Stimulated activated CD8-positive, alpha-beta memory T cell treated with anti-CD3 and anti-CD28 coated beads, Interleukin-4, amount 100 ng/mL, for 24 hours (primary cell): ENCODE measurements at places on chromosomes 4 and X.

GRCh38 chr4:128844931-128845330 lies 35.4 kb downstream of the JADE1 start:
- DNase-seq: no peak

DNA sequence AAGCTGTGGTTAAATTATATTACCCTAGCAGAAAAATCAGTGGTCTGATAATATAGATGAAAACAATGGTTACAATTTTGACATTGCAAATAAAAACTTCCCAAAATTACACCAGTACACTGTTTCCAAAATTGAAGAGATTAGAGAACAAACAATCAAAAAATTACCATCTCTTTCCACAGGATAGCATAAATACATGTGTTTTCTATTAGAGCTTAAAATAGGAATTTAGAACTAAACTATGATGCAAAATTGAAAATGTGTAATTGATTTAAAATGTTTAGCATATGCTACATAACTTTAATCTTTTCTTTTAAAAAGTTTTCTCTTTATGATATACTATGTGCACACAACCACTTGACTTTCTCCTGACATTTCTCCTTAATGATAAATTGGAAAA lies 6.7 kb downstream of the EDNRA start:
- DNase-seq: no peak

DNA sequence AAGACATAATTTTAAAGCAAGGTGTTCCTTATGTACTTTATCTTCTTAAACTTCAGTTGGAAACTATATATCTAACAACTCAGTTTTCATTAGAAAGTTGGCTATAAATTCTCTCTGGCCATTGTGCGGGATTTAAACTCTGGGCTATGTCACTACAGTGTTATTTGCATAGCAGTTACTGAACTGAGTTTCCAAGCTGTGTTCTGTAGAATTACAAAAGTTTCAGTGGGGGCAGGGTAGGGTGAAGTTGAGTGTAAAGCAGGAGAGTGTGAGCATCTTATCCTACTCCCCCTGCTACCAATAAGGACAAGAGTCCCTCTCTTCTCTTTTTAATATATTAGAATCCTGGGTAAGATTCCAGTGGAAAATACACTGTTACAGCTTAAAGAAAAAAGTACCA lies 254.5 kb upstream of the SLITRK2 start:
- DNase-seq: no peak

DNA sequence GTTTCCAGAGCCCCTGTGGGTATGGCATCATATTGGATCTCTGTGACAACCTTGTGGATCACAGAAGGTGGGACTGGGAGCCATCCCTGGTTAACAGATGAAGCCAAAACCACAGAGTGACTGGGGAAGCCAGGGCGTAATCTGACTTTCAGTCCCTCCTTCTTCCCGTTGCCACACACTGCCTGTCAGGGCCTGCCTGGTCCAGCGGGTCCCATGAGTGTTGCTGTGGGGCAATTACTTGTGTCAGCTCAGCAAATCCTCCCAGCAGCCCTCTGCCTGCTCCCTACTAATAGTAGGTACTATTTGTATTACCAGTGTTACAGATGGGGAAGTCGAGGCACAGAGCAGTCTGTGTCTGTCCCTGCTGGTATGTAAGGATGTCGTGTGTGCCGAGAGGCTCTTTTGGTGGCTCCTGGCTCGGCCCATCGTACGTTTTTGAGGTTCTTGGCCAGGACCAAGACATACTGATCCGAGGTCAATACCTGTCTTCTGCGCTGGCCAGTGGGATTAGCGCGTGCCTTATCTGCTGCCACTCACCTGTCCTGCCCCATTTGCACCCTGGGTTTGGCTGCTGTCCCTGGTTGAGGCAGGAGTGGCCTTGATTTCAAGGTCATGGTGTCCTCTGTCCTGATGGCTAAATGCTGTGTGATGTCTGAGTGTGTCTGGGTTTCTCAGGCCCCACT lies 5.7 kb downstream of the NSG1 start:
- no peak for DNase-seq

- DNase-seq: no peak
Observed at GRCh38 chr4:5906191-5906590, 13.3 kb upstream of the CRMP1 start.

- DNase-seq: no peak
Observed at GRCh38 chr4:87857789-87858188, 25.0 kb downstream of the MEPE start.

DNA sequence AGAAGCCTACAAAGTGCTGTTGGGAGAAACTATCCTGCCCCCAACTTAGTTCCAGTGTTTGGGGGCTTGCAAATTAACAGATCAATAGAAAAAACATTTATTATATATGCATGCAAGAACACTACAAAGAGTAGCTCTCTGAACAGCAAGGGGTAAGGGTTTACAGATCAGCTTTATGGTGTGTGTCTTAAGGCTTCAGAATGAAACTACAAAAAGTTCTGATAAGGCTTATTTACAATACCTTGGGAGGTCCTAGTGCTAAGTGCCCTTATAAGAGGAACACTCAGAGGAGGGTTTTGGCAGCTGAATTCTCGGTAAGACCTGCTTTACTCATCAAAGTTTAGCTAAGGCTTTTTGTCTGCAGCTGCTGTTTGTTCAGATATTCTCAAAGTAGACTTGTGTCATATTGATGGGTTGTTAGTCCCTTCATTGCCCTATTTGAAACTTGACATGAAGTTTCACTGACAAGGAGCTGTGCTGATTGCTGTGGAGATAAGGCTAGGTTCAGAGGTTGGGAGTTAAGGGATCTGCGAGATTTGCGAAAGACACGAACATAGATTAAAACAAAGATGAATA lies 7.7 kb downstream of the ERVMER34-1 start:
- no peak for DNase-seq

GRCh38 chr4:534101-534575 lies 35.1 kb downstream of the PIGG start:
- no peak for DNase-seq

GRCh38 chrX:13074297-13075262 lies 30.2 kb upstream of the FAM9C start:
- no peak for DNase-seq

GRCh38 chrX:2508648-2509335 lies 8.0 kb upstream of the DHRSX start:
- DNase-seq: no peak

DNA sequence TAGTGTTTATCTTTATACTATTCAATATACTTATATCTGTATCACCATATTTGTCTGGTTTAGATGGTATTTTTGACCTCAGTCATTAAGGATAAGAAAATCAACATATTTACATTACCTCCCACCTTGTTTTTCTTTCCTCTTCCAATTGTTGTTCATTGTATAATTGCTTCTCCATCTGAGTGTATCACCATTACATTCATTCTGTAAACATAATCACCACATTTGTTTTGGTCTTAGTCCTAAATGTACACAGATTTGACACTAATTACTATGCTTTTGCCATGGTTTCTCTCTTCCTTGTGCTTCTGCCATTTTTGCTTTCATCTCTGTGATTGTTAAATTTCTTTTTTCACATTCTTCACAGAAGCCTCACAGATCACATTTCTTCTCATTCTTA lies 12.7 kb downstream of the ARMCX6 start:
- no peak for DNase-seq

- no peak for DNase-seq
Observed at GRCh38 chrX:28329156-28329555, 258.1 kb upstream of the IL1RAPL1 start.

DNA sequence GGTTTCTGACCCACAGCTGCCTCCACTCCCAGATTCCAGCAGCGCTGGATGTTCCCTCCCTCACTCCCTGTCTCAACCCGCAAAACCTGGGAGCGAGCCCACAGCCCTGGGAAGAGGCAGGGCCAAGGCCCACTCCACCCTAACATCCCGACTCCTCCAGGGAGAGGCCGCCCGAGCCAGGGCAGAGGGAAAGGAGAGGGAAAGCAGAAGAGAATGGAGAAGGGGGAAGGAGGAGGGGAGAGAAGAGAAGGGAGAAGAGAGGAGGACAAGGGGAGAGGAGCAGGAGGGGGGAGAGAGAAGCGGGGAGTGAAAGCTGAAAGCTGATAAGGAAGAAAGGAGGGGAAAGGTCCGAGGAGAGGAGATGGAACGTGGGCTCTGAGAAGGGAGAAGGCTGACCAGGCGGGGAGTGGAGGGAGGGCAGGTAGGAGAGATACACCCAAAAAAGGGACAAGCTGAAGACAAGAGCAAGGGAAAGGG lies 120.2 kb upstream of the PJA1 start:
- DNase-seq: no peak

DNA sequence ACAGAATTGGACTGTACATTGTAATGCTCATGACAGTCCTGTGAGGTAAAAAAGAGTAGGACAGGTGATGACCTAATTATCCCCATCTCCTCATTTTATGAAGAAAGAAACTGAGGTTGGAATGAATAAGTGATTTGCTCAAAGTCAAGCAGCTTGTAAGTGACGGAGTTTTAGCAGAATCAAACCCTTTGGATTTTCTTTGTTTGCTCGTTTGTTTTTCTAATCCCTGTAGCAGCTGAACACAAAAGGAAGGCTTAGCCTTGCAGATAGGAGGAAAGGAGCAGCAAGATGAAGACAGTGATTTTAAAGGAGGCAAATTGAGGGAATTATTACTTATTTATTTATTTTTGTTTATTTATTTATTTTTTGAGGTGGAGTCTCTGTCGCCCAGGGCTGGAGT lies 528.4 kb upstream of the AMOT start:
- DNase-seq: no peak

- no peak for DNase-seq
Observed at GRCh38 chr4:70277121-70277520, 34.7 kb downstream of the CSN3 start.

DNA sequence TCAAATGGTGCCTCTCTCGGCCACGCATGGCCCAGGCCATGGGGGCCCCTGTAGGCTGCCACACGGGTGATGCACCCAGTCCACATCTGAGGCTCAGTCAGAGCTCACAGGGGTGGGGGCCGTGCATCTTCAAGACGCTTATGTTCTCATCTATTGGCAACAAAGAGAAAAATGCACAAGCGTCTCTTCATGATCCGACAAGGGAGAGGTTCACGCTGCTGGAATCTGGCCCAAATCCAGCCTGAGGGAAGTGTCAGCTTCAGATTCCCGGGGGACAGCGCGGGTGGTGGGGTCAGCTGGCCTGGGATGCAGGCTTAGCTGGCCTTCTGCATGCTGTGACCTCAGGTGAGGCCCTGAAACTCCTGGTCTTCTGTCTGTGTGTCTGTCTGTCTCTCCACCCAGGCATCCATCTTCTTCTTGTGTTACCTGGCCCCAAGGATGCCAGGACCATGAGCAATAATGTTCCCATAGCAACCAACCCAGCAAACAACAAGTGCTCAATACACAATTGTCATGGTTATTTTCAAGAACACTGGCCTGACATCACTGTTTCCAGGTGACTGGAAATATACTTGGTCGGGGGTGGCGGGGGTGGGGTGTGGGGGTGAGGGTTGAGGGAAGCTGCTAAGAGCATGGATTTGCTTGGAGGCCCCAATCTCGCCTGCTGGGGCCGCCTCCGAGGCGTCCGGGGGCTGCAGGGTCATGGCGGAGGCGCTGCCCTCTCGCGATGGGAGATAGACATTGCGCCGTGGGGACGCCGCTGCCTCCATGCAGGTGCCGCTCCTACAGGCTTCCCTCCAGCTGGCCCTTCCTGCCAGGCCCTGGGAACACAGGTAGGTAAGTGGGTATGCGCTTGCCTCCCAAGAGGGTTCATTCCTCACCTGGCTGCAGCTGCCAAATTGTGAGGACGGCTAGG lies 48.3 kb downstream of the ABLIM2 start:
- DNase-seq: no peak

DNA sequence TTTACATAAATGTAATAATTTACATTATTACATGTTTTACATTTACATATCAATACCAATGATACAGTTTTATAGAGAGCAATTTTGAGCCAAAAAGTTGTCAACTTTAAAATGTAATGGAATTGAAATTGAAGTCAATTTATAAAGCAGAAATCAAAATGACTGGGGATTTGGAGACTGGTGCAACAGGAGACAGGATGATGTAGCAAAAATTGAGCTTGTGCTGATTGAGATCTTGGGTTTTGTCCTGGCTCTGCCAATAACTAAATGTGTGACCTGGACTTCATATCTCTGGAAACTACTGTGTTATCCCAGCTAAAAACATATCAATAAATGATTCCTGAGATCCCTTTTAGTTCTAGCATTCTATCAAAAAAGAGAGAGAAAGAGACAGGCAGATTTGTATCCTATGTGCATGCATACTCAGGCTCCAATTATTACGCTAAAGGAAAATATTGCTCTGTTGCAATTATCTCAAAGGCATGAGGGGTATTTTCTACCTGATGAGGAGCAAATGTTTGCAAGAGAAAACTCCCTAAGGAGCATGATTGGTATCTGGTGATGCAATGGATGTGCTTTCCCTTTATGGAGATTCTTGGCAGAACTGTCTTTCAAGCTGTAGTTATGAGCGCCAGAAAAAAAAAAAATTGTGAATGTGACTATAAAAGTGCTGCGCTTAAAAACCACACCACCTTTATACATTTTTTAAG lies 14.7 kb downstream of the EXOC1L start:
- DNase-seq: no peak

- no peak for DNase-seq
Observed at GRCh38 chr4:5054532-5054931, 3.3 kb downstream of the STK32B start.

GRCh38 chrX:72052415-72053090 lies 79.2 kb downstream of the RTL5 start:
- no peak for DNase-seq

DNA sequence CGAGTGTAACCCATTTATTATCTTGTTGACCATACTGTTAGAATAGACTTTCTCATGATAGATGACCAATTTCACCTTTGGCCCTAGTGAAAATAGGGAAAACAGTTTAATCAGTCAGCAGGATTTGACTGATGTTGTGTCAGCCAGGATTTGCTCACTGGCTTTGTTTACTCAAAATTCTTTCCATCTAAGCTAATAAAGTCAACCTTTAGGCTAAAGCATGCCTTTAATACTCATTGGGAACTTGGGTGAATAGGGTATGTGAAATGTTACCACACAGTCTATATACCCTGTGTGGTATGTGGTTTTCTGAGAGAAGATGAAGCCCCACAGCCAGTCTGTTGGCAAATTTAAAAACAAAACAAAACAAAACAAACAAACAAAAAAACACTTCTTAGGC lies 18.7 kb upstream of the SPANXB1 start:
- DNase-seq: no peak

GRCh38 chr4:139904406-139904805 lies 238.8 kb downstream of the MGST2 start:
- no peak for DNase-seq

GRCh38 chrX:134821370-134821769 lies 163.1 kb upstream of the PLAC1 start:
- DNase-seq: no peak
